ENCODE measurements at places on chromosomes 2 and 18. TPM values are rescaled to one million over a fixed set of nuclear protein-coding genes. Genes with fewer than 3 reads are reported as not detected.
A peak's percentile ranks its signal among the peaks of the same experiment; 100 is the strongest.

- no peak for DNase-seq
- H3K4me1 ChIP-seq, result no peaks in the 10 kb centered on the region
- H3K27me3 ChIP-seq, result no peaks in the 10 kb centered on the region
- no peak overlapping the region for H3K27ac ChIP-seq
- H3K4me3 ChIP-seq, result no peak overlapping the region
Observed at GRCh38 chr18:79218605-79219190, 149.5 kb downstream of the ATP9B start.

DNA sequence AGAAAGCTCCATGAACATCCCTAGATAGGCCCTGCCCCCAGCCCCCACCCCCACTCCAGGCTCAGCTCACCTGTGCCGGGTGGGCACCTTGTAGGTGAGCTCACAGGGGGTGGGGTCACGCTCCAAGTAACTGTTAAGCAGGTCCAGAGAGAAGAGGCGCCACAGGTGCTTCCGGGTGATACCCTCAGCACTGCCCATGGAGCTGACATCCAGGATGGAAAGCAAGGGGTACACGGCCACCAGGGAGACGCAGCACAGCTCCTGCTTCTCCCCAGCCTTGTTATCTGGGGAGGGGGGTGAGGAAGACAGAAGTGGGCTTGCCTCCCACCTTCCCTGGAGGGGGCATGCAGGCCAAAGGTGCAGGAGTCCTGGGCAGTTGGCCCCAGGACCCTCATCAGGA is 21.9 kb downstream of the CFAP65 start:
- no peak overlapping the region for H3K27ac ChIP-seq
- no peak overlapping the region for H3K4me3 ChIP-seq
- peaks cover 5% of the 10 kb centered on the region for H3K27me3 ChIP-seq
- DNase-seq, result no peak
- no peaks in the 10 kb centered on the region for H3K4me1 ChIP-seq
- H3K36me3 ChIP-seq, result no peaks in the 10 kb centered on the region

The LBX2 gene
- 1.3 TPM for total RNA-seq

The SCN3A gene
- total RNA-seq, result 0.07 TPM

The ACTG2 gene
- total RNA-seq, result not detected

DNA sequence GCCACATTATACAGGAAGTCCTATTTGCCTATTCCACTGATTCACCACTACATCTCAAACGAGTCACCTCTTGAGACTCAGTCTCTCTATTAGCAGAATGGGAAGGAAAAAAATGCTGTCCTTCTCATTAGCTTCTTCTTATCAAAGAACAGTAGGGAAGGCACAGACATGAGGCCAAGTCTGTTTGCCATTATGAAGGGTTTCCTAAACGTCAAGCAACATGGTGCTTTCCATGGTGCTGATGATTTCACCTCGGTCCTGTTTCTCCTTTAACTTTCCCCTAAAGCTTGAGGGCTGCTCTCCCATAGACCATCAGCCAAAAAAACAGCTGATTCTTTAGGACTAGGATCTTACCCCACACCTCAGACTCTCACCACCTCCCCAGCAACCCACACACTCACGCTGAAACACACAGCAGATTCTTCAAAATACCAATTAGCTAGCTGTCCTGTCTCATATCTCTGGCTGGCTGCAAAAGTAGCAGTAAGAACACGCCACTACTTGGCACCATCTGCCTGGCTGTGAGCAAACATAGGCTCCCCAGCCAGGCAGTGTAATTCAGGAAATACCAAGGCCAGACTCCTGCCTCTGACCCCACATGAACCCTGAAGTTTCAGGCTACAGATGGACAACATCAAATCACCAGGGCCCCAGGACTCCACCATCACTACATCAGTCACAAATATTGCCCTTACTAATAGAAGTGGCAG is 30.5 kb downstream of the GALNT14 start:
- H3K4me3 ChIP-seq, result no peak overlapping the region
- H3K27me3 ChIP-seq, result peaks cover 35% of the 10 kb centered on the region
- no peaks in the 10 kb centered on the region for H3K4me1 ChIP-seq
- H3K36me3 ChIP-seq, result no peaks in the 10 kb centered on the region
- H3K27ac ChIP-seq, result no peak overlapping the region

DNA sequence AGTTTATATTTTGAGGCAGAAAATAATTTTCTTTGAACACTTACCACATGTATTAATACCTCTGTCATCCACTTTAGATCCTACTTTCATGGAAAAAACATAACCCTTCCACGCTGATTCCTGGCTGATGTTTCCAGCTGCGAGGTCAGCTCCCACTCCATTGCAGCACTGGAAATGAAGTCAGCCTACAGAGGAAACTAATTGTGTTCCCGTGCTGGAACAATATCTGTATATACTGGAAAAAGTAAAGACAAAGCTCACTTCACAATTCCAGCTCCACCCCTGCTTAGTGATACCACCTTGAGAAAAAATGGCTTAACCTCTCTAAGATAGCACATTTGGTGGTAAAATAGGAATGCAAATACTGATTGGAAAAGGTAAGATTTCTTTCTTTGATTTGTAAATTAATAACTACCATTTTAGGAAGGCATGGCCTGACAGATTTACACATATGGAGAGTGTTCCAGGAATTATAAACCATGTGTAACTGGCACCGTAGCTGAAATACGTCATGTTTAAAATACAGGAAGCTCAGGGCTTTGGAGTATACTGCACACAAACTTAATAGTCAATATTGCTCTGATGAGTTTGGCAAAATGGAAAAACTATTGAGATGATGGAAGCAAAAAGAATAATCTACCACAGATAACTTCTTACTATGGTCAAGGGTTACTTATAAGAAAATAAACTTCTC is 90.0 kb downstream of the TRIB2 start:
- H3K27me3 ChIP-seq, result no peaks in the 10 kb centered on the region
- no peak overlapping the region for H3K27ac ChIP-seq
- no peaks in the 10 kb centered on the region for H3K36me3 ChIP-seq
- DNase-seq, result no peak
- no peak overlapping the region for H3K4me3 ChIP-seq

The DSC1 gene
- total RNA-seq, result not detected

GRCh38 chr2:240123821-240124650 is 12.1 kb downstream of the COPS9 start:
- DNase-seq, result no peak
- H3K4me1 ChIP-seq, result no peaks in the 10 kb centered on the region
- peaks cover 5% of the 10 kb centered on the region for H3K27me3 ChIP-seq
- H3K27ac ChIP-seq, result no peak overlapping the region
- H3K4me3 ChIP-seq, result no peak overlapping the region

DNA sequence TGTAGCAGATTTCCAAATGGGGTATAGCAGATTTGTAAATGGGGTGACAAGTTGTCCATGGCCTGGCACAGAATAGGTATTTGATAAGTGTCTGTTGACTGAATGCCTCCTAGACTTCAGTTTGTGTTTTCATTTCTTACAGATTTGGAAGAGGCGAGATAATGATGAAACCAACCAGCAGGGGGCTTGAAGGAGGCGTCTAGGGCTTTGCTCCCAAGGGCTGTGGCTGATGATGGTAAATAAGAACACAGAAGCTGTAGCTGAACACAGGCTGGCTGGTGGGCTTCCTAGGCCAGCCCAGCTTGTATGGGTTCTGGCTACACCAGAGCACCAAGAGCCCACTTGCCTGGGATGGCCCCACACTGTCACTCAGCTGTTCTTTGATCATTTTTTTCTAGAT is 19.4 kb downstream of the SFTPB start:
- no peaks in the 10 kb centered on the region for H3K27me3 ChIP-seq
- peak; percentile 45 for DNase-seq
- peaks cover 53% of the 10 kb centered on the region for H3K36me3 ChIP-seq
- peak overlapping the region; percentile 22 for H3K27ac ChIP-seq
- H3K4me3 ChIP-seq, result no peak overlapping the region

- H3K4me1 ChIP-seq, result no peaks in the 10 kb centered on the region
- no peak overlapping the region for H3K4me3 ChIP-seq
- H3K36me3 ChIP-seq, result no peaks in the 10 kb centered on the region
- no peak overlapping the region for H3K27ac ChIP-seq
Observed at GRCh38 chr18:66632756-66633155, 28.9 kb upstream of the CDH19 start.

GRCh38 chr18:45100321-45101105 is 419.8 kb downstream of the SETBP1 start:
- H3K27me3 ChIP-seq, result peaks cover 14% of the 10 kb centered on the region
- no peak overlapping the region for H3K4me3 ChIP-seq
- peaks cover 13% of the 10 kb centered on the region for H3K4me1 ChIP-seq
- no peaks in the 10 kb centered on the region for H3K36me3 ChIP-seq

- peaks cover 38% of the 10 kb centered on the region for H3K36me3 ChIP-seq
- no peak overlapping the region for H3K27ac ChIP-seq
- no peaks in the 10 kb centered on the region for H3K27me3 ChIP-seq
- peaks cover 51% of the 10 kb centered on the region for H3K4me1 ChIP-seq
- no peak for DNase-seq
Observed at GRCh38 chr2:32360416-32360815, 3.6 kb downstream of the BIRC6 start.

GRCh38 chr2:40127890-40128557 is 323.9 kb downstream of the SLC8A1 start:
- H3K4me3 ChIP-seq, result no peak overlapping the region
- H3K27me3 ChIP-seq, result no peaks in the 10 kb centered on the region
- no peak overlapping the region for H3K27ac ChIP-seq
- no peaks in the 10 kb centered on the region for H3K36me3 ChIP-seq

GRCh38 chr18:33603454-33603853 is 25.4 kb downstream of the ASXL3 start:
- no peak overlapping the region for H3K27ac ChIP-seq
- DNase-seq, result no peak
- H3K36me3 ChIP-seq, result no peaks in the 10 kb centered on the region
- H3K4me3 ChIP-seq, result no peak overlapping the region
- H3K4me1 ChIP-seq, result peaks cover 2% of the 10 kb centered on the region

DNA sequence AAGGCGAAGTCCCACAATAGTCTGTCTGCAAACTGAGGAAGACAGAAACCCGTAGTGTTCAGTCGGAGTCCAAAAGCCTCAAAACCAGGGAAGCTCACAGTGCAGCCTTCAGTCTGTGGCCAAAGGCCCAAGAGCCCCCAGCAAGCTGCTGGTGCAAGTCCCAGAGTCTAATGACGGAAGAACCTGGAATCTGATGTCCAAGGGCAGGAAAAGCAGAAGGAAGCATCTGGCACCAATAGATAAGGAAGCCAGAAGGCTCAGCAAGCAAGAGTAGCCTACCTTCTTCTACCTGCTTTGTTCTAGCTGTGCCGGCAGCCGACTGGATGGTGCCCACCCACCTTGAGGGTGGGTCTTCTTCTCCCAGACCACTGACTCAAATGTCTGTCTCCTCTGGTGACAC is 21.8 kb downstream of the CFAP210 start:
- H3K36me3 ChIP-seq, result no peaks in the 10 kb centered on the region
- H3K27me3 ChIP-seq, result no peaks in the 10 kb centered on the region
- no peak overlapping the region for H3K4me3 ChIP-seq
- H3K27ac ChIP-seq, result no peak overlapping the region

GRCh38 chr2:101330253-101330933 is 21.9 kb upstream of the RNF149 start:
- H3K4me3 ChIP-seq, result no peak overlapping the region
- H3K27me3 ChIP-seq, result no peaks in the 10 kb centered on the region
- H3K4me1 ChIP-seq, result peaks cover 3% of the 10 kb centered on the region
- no peak overlapping the region for H3K27ac ChIP-seq
- DNase-seq, result no peak
- H3K36me3 ChIP-seq, result no peaks in the 10 kb centered on the region

DNA sequence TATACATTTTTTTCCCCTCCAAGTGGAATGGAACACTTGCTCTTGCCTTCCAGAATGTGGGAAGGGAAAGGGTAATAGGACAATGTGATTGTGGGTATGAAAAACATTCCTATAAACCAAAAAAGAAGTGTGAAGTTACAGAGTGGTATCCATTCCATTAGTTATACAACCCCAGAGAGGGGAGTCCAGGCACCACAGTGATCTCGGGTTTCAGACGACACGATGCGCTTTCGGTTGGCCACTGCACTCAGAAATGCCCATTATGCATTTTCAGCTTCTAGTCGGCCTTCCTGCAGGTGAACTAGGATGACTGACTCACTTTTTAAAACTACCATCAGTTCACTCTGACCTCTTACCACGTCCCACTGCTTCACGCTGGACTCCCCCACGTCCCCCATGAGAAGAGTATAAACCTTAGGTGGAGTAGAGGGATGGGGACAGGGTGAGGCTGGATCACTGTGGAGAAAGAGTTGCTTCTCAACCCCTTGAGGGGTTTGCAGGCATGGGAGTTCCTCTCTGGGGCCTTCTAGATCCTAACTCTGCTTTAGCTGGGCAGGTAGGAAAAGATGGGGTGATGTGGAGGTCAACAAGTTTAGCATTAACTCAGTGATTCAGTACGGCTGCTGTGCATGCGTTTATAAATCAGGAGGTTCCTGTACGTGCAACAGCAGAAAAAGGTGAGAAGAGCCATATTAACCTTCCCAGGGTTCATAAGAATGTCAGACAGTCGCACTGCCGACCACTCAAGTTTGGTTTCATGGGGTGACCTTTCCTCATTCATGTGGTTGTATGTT is 50.5 kb downstream of the ZNF532 start:
- H3K4me3 ChIP-seq, result no peak overlapping the region
- no peaks in the 10 kb centered on the region for H3K4me1 ChIP-seq
- no peak overlapping the region for H3K27ac ChIP-seq

The IL36RN gene
- not detected for total RNA-seq

GRCh38 chr2:207328944-207329386 is 163.2 kb upstream of the KLF7 start:
- peaks cover 60% of the 10 kb centered on the region for H3K4me1 ChIP-seq
- H3K36me3 ChIP-seq, result peaks cover 1% of the 10 kb centered on the region
- H3K4me3 ChIP-seq, result peak overlapping the region; percentile 4
- DNase-seq, result no peak
- H3K27me3 ChIP-seq, result no peaks in the 10 kb centered on the region

DNA sequence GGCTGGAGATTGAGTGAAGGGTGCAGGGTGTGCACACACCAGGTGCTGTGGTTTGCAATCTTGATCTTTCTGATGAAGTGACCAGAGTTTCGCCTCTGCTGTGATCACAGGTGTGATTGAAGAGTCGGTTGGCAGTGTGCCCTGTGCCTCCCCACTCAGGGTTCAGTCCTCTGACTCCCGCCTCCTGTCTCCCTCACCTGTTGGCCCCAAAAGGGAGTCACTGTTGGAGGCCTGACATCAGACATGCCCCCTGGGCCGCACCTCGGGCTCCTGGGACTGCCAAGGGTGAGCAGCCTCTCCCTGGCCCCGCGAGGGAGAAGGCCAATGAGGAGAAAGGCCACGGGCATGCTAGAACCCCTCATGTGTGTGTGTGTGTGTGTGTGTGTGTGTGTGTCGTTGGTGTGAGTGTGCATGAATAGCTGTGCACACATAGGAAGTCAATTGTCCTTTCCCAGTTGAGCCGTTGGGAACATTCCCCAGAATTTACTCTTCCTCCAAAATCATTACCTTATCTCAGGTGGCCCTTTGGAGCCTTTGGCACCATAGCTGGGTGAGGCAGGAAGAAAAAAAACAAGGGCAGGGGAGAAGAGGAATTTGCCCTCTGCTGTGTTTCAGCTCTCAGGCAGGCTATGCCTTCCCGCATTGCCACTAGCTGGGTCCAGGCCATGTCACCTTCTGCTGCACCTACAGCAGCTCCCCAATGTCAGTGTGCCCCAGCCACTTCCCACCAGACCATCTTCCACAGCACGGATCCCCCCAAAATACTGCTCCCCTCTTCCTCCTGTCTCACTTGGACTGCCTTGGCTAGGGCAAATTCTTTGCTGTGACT is 78.1 kb upstream of the LAPTM4A start:
- no peaks in the 10 kb centered on the region for H3K4me1 ChIP-seq
- no peaks in the 10 kb centered on the region for H3K36me3 ChIP-seq
- H3K27ac ChIP-seq, result no peak overlapping the region
- DNase-seq, result no peak
- H3K4me3 ChIP-seq, result no peak overlapping the region

The UGT1A6 gene
- total RNA-seq, result not detected

- H3K36me3 ChIP-seq, result peaks cover 1% of the 10 kb centered on the region
- H3K4me1 ChIP-seq, result peaks cover 68% of the 10 kb centered on the region
- DNase-seq, result peak; percentile 94
- H3K27me3 ChIP-seq, result no peaks in the 10 kb centered on the region
Observed at GRCh38 chr2:136381722-136382633, 264.0 kb upstream of the CXCR4 start.

Measured in activated CD8-positive, alpha-beta memory T cell treated with anti-CD3 and anti-CD28 coated beads, Interleukin-2, amount 10 ng/mL, durations not matched to agents 7 days and 5 days (primary cell).